Stimulated activated CD8-positive, alpha-beta memory T cell treated with anti-CD3 and anti-CD28 coated beads, Interleukin-4, amount 100 ng/mL, for 4 hours (primary cell): ENCODE measurements at places on chromosomes 16 and 17.

GRCh38 chr17:43475494-43476089 lies 8.2 kb upstream of the DHX8 start:
- DNase-seq, result no peak

DNA sequence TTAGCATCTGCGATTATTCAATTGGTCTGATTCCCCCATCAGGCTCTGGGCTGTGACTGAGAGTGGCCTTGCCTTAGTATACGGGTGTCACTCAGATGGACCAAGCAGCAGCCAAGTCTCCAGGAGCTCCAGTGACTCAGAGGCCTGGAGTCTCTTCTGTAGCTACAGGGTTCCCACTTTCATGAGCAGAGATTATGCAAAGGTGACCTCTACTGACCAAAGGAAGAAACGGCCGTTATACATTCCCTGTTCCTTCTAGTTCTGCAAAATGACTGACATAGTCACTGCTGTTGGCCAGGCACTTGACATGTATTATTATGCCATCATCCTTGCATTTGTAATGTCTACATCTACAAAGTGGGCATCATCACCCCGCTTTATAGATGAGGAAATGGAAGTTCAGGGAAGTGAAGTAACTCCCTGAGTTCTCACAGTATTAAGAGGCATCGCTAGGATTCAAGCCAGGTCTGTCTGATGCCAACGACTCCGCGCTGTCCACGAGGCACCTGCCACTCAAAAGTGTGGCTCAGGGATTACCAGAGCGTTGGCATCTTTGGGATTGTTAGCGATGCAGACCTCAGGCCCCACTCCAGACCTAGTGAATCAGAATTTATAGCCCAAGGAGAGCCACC lies 23.3 kb downstream of the SLC38A7 start:
- DNase-seq, result no peak

DNA sequence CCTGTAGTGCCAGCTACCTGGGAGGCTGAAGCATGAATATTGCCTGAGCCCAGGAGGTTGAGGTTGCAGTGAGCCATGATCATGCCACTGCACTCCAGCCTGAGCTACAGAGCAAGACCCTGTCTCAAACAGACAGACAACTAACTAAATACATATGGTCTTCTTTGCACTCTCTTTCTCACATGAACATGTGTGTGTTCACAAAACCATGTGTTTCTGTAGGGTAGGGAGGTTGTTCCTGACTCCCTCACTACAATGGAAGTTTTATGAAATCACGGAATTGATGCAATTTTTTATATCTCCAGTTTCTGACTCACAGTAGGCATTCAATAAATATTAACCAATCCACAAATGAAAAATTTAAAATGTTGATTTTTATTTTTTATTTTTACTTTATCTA lies 48.5 kb downstream of the ABHD15 start:
- no peak for DNase-seq

- no peak for DNase-seq
Observed at GRCh38 chr17:73320601-73321264, 8.9 kb upstream of the CDC42EP4 start.

GRCh38 chr17:33933576-33933975 lies 321.5 kb upstream of the CCL2 start:
- no peak for DNase-seq
